ENCODE measurements at places on chromosomes 6 and 20.

- no peak for DNase-seq
Measured at GRCh38 chr6:105991561-105992314, 94.4 kb upstream of the PRDM1 start.

- no peak for DNase-seq
Measured at GRCh38 chr20:6576726-6577125, 190.8 kb upstream of the BMP2 start.

- no peak for DNase-seq
Measured at GRCh38 chr6:57108691-57109090, 18.7 kb downstream of the ZNF451 start.

- DNase-seq: no peak
Measured at GRCh38 chr6:137744877-137745276, 122.2 kb upstream of the TNFAIP3 start.

GRCh38 chr6:108904741-108905140, 56.5 kb downstream of the ARMC2 start:
- DNase-seq: no peak

DNA sequence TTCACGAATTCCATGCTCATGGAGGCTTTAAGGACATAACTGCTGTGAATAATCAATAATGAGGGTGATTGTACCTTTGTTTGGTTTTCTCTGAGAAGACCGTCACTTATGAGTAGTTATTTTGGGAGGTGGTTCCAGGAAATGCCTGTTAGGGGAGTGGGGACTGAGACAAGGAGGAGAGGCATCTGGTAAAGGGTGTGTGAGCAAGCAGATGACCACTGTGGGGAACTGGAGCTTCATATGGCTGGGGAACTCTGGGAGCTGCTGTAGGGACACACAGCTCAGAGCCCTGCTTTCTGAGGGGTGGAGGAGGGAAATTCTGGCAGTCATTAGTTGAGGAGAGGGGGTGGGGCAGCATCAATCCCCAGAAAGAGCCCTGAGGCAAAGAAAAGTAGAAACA, 71.3 kb upstream of the TINAG start:
- DNase-seq: no peak

DNA sequence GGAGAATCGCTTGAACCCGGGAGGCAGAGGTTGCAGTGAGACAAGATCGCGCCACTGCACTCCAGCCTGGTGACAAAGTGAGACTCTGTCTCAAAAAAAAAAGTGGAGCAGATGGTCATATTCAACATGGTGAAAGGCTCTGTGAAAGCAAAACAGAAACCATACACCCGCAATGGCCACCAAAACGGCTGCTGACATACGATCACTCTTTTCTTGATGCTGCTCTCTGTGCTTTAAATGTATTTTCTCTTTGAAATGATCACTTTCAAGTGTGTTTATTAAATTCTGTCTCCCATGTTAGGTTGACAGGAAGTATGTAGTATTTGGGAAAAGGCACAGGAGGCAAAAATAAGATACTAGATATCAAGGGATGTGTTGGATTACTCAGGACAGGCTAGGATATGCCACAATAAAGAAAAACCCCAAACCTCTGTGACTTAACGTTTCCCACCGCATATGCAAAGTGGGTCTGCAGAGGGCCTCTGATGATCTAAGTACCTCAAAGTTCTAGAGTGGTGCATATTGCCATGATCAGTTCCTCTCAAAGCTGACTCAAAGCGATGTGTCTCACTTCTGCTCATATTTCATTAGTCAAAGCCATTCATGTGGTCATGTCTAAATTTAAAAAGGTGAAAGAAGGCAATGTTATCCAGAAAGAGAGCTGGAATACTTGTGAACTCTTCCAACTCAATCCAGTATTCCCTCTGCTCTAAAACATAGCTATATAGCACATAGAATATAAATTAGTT, 155.1 kb upstream of the SOX4 start:
- DNase-seq: no peak

GRCh38 chr20:61600016-61600415, 348.0 kb downstream of the CDH4 start:
- no peak for DNase-seq

- no peak for DNase-seq
Measured at GRCh38 chr6:43284991-43285781, 12.9 kb upstream of the SLC22A7 start.

GRCh38 chr6:158356586-158357546, 44.6 kb downstream of the TULP4 start:
- DNase-seq: no peak

GRCh38 chr6:127053032-127053874, 65.2 kb upstream of the RSPO3 start:
- no peak for DNase-seq

DNA sequence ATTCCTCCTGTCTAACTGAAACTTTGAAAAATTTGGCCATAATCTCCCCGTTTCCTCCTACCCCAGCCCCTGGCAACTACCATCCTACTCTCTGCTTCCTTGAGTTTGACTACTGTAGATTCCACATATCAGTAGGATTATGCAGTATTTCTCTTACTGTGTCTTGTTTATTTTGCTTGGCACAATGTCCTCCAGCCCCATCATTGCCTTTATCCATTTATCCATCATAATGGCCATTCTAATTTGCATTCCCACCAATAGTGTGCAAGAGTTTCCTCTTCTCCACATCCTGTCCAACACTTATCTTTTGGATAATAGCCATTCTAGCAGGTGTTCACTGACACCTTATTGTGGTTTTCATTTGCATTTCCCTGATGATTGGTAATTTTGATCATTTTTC, 202.3 kb downstream of the THBS2 start:
- DNase-seq: no peak

GRCh38 chr20:11753155-11753554, 164.5 kb upstream of the BTBD3 start:
- no peak for DNase-seq

GRCh38 chr6:24394780-24395437, 7.8 kb upstream of the MRS2 start:
- no peak for DNase-seq

DNA sequence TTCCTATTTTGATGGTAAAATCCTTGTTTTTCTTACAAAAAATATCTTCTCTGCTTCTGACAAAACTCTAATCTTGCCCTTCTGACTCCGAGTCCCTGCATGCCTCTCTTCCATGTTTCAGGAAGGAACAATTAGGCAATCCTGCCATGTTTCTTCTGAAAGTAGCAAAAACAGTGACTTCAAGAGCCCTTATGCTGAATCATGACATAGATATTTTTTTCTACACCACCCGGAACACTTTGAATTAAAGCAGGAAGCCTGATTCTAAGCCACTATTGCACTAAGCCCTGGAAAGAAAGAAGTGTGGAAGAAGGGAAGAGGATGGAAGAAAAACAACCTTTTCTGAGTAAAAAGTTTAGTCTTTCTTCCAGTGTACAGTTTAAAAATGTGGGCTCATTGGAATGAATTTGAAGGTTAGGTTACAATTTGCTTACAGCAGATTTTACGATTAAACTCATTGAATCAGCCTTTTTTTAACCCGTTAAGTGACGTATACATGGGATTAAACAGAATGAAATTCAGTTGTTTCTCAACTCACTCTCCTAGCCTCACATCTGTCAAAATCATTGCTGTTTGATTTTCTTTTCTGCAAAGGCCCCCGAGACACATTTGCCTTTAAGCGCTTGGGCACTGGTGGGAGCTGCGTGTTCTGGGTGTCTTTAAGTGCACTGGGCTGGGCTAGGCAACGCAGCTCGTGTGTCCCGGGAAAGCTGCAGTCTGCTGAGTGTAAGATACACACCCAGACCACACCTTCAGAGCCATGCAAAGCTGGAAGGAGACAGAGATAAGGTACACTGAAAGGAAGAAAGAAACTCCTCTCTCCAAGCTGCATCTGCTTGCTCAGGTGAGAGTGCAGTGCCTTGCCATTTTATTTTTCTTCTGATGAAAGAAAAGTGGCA, 159.4 kb upstream of the CITED2 start:
- DNase-seq: no peak

GRCh38 chr6:134937426-134937825, 12.5 kb downstream of the ALDH8A1 start:
- no peak for DNase-seq

GRCh38 chr20:492159-492558, 29.8 kb upstream of the TBC1D20 start:
- no peak for DNase-seq

GRCh38 chr6:75114806-75115205, 91.0 kb downstream of the COL12A1 start:
- no peak for DNase-seq

- DNase-seq: no peak
Measured at GRCh38 chr6:81590314-81590691, 162.2 kb downstream of the TENT5A start.

DNA sequence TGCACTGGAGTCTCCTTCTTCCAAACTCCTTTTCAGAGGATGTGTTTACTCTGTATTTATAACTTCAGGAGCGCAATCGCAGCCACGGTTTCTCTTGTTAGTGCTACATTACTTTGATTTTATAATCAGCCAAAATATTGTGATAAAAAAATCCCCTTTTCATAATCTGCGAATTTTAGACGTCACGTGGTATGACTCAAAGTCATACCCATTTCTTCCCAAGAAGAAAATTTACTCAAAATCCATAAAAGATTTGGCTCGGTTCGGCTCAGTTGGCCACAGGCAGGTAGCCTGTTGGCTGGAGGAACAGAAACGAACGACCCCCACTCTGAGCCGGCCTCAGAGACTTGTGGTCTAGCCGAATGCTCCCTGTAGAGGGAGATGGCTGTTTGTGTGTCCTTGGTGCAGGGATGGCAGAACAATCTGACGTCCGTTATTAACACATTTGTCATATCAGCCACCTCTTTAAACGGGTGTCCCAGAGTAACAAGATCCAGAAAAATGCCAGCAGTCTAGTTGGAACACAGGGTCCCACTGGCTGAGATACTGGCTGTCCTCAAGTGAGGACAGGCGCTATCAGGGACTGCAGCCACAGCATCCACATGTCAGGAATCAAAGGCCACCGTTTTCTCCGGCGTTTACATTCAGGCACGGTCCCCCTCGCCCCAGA, 247.6 kb downstream of the DLL1 start:
- DNase-seq: no peak

GRCh38 chr6:14135893-14136539, 18.4 kb downstream of the CD83 start:
- DNase-seq: peak; percentile 25

DNA sequence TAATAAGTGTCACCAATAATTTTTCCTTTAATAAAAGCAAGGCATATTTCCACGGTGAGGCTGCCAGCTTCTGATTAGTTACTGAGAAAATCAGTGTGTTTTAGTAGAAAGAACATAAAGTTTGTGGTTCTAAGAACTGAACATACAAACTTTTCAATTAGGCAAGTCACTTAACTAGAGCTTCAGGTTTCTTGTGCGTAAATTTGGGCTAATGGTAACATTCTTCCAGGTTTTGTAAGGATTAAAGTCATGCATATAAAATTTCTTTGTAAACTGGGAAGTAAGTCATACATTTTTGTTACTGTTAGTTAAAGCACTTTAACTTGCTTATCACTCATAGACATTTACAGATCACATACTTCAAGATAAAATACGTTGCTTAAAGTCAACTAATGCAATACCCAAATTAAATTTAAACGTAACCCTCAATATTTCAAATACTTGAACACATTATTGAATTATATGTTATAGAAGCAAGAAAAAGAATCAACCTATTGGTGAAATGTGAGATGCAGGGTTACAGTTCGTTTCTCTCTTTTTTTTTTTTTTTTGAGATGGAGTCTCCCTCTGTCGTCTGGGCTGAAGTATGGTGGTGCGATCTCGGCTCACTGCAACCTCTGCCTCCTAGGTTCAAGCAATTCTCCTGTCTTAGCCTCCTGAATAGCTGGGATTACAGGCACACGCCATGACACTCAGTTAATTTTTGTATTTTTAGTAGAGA, 327.3 kb upstream of the NOX3 start:
- no peak for DNase-seq

DNA sequence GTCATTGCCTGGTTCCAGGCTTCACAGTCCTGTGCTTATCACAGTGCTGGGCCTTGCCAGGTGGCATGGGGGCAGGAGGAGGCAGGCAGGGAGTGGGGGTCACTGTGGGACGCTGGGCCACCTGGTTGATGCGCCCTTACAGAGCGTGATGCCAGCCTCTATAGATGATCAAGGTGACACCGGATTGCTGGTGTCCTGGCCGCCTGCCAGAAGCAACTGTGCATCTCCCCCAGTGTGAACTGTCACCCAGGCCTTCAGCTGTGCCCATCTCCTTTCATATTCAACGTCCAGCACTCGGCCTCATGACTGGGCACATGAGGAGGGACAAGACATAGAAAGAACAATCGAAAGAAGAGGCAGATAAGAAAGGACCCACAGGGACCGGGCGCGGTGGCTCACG, 318.9 kb downstream of the TAF4 start:
- DNase-seq: no peak

DNA sequence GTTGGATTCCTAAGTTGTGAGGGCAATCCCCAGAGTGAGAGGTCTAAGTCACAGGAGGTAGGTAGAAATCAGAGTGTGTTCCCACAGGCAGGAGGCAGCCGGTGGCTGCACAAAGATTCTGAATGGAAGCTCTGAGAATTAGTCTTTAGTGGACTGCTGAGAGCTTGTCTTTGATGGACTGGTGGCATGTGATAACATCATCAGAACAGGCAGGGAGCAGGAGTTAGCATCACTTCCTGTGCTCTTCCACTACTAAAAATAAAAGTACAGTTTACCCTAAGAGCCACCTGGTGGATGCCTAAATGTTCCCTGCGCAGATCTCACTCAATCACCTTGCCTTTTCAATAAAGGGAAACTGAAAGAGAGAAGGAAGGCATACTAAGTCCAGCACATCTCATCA, 294.6 kb upstream of the POU3F2 start:
- no peak for DNase-seq

GRCh38 chr6:13496513-13497190, 9.3 kb upstream of the GFOD1 start:
- no peak for DNase-seq

GRCh38 chr6:36075656-36076055, 48.0 kb downstream of the MAPK14 start:
- no peak for DNase-seq

GRCh38 chr6:1170794-1171193, 141.1 kb upstream of the FOXQ1 start:
- no peak for DNase-seq

GRCh38 chr20:44217342-44218092, 6.9 kb upstream of the OSER1 start:
- DNase-seq: no peak

DNA sequence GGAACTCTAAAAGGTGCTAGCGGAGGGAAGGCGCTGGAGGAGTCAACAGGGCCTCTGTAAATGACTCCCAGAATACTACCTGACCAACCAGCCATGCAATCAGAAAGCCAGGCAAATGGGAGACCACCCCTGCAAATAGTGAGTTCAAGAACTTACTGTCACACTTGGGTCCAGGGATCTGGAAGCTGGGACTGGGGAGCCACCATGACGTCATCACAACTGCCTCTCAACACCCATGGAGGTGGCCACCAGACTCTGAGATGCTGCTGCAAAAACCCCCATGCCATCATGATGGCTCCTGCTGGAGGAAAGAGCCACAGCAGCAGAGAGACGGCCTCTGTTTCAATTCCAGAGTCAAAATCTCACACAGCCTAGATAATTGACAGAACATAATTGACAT, 8.5 kb upstream of the PDYN start:
- DNase-seq: peak; percentile 42

- no peak for DNase-seq
Measured at GRCh38 chr20:60137657-60138245, 179.5 kb downstream of the CDH26 start.

GRCh38 chr6:159252955-159253508, 83.8 kb downstream of the FNDC1 start:
- DNase-seq: no peak
